ENCODE measurements at places on chromosomes 7 and 10.

DNA sequence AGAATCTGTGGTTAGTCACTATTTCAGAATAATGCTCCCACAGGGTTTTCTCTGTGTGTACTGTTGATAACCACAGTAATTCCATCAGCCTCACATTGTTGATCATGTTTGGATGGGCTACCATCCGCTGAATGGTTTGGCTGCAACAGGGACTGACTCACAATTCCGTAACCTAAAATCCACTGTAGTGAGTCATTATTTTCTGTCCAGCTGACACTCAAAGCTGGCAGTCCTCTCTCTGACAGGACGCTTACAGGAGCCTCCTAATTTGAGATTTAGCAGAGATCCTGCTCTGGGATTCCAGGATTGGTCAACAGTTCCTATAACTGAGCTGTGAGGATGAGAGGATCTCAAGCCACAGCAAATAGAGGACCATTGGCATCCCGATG lies 32.7 kb downstream of the VWA2 start:
- no peak for DNase-seq

GRCh38 chr10:119651514-119652360 lies 557 bp downstream of the BAG3 start:
- DNase-seq: peak; percentile 39

DNA sequence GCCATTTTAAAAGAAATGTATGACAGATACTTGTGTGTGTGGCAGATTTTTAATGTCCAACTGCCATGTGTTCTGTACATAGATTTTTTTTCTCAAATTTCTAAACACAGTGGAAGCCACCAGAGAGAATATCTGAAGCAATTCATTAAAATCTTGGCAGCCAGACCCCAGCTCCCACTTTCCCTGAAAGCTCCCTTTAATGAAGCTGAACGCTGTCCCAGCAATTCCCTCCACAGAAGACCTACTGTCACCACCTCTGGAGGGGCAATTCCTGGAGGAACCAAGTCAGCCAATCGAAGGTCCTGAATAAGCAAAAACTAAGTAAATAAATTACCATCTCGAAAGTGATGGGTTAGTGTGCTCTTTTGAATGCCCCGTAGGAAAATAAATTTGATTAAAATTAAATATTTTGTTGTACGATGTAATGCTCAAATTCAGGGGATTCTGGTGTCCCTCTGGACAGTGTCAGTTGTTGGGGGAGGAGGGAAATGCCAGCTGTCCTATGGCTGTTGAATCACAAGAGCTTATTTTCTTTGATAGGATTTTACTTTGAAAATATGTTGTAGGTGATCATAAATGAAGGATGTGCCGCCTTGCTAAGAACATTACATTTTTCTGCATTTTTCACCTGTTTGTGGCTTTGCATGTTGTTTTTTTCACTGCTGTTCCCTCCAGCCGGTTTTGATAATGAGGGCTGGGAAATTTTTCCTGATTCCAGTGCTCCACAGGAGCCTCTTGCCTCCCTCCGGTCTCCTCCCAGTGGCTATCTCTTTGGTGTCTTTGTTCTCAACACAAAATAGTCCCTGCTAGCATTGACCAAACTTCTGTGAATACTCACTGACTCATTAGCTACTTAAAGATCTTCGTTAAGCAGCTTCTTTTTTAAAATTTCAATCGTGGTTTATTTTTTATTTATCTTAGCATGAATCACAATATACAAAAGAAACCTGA lies 9.2 kb upstream of the GSAP start:
- DNase-seq: no peak

GRCh38 chr10:97075961-97076525 lies 109.7 kb downstream of the SLIT1 start:
- DNase-seq: no peak

DNA sequence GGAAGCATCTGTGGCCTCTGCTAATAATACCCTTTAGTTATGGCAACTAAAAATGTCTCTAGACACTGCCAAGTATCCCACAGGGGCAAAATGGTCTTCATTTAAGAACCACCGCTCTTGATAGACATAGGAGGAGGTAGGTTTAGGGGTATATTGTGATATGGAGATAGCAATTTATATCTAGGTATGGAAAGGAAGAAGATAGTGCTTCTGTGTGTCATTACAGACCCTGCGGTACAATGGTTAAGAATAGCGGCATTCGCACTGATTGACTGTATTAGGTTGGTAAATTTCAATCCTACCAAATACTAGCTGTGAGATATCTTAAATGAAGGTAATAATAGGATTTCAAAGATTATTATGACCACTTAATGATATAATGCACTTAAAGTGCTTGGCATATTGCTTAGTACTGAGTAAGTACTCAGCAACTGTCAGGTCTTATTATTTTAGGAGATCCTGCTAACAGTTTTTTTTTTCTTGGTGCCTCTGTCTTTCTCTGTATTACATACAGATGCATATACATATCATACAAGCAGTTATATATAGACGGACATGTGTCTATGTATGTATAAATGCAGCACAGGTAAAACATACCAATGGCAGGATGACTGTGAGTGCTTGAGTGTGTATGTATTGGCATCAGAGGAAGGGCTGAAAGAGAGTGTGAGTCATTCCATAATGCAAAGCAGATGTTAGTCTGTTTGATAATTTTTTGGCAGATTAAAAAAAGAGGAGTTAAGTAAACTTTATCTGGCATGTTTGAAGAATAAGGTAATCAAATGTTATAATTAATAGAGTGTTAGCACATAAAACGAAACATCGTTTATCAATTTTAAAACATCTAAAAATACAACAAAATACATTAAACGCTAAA lies 50.0 kb upstream of the ITGB8 start:
- no peak for DNase-seq

- DNase-seq: no peak
Observed at GRCh38 chr7:107668296-107668695, 7.7 kb downstream of the SLC26A4 start.
